ENCODE measurements at places on chromosomes 7 and 10.

GRCh38 chr10:113381981-113382509 lies 170.8 kb upstream of the HABP2 start:
- no peak for DNase-seq

- peak; percentile 31 for DNase-seq
Measured at GRCh38 chr10:59880971-59881510, 25.3 kb downstream of the CCDC6 start.

- no peak for DNase-seq
Measured at GRCh38 chr10:70651661-70652060, 20.6 kb upstream of the ADAMTS14 start.

DNA sequence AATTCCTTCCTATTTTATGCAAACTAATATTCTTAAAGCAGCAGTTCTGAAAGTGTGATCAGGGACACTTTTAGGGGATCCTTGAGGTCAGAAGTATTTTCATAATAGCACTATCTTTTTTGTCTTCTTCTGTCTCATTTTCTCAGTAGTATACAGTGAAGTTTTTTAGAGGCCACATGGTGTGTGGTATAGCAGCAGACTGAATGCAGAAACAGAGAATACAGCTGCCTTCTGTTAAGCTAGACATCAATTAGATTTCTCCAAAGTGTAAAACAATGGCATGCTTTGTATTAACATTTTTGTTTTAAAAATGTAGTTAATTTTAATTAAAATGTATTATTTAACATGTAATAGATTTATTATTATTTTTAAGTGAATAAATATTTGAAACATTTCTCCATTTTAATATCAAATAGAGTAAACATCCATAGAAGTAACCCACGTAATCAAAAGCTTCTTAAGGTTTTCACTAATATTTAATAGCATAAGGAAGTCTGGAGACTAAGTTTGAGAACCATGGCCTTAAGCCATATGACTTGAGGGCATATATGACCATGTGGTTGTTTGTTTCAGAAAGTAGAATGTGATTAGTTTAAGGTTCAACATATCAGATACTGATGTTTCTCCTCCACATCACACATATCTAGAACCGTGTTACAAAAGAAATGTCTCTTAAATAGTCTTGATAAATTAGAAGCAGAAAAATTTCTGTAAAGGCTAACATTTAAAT lies 94.0 kb downstream of the PRKG1 start:
- DNase-seq: no peak

GRCh38 chr10:12603766-12604470 lies 254.6 kb downstream of the CAMK1D start:
- no peak for DNase-seq

GRCh38 chr10:80769700-80770160 lies 232.0 kb downstream of the SH2D4B start:
- DNase-seq: no peak

GRCh38 chr10:74822101-74822500 lies 4.3 kb upstream of the KAT6B start:
- DNase-seq: no peak

- DNase-seq: no peak
Measured at GRCh38 chr7:14582010-14582409, 320.5 kb downstream of the DGKB start.

DNA sequence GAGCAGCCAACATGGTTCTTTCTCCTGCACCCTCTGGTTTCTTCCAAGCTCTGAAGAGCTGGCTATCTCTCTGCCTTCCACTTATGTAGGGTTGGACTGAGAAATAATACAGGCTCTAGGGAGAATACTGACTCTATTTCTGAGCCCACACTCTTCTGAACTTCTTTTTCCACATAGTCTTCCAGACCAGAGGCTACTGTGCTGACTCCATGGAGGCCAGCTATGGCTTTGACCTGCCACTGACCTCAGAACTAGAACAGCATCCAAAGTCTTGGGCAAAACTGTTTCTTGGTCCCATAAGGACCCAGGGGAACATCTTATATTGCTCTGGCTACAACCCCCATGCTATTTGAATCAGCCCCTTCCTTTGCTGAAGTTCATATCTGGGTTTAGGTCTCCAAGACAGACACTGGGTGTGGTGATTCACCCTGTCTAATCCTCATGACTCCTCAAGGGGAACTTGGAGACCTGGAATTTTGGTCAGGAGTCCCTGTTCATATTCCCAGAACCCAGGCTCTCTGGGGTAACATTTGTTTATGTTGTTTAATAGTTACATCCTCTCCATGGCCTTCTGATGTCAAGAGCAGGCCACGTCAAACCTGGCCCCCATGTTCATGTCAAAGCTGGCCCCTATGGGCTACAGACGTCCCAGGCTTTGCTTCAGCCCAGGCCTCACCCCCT lies 12.1 kb upstream of the PLAU start:
- no peak for DNase-seq

DNA sequence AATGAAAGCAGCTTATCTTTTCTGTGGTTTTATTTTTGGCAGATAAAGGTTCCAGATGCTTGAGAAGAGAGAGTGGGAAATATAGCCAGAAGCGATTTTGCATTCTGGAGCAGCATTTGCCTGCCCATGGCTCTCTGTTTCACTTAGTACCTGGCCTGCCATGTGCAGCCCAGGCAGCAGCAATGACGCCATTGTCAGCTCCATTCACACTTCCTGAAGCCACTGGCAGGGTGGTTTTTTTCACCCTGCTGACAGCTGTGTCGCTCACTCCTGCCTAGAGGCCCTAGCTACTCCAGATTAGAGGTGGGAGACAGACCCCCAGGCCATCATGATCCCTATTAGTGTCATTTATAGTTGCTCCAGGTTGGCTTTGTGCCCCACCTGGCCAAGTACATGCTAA lies 30.1 kb upstream of the NEUROD6 start:
- DNase-seq: no peak

DNA sequence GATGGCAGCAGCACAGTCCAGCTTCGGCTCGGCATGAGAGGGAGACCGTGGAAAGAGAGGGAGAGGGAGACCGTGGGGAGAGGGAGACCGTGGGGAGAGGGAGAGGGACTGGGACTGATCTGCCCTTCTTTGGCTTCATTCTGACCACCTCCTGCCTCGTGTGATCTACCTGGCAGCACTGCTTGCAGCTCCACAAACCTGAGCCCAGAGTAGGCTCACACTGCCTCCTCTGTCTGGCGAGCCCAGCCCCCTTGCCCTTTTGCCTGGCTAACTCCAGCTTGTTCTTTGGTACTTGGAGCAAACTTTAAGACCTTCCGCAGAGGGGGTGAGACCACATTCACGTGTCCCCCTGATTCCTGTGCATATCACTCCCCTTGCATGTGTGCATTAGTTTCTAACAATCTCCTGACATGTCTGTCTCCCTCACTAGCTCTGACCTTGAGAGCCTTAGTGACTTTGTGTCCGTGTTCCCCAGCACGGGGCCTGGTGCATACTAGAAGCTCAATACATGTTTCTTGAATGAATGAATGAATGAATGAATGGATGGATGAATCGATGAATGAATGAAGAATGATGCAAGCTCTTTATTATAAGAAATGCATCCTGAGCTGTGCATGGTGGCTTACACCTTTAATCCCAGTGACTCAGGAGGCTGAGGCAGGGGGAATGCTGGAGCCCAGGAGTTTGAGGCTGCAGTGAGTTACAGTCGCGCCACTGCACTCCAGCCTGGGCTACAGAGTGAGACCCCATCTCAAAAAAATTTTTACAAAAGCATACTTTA lies 31.2 kb downstream of the UBTD1 start:
- DNase-seq: no peak

DNA sequence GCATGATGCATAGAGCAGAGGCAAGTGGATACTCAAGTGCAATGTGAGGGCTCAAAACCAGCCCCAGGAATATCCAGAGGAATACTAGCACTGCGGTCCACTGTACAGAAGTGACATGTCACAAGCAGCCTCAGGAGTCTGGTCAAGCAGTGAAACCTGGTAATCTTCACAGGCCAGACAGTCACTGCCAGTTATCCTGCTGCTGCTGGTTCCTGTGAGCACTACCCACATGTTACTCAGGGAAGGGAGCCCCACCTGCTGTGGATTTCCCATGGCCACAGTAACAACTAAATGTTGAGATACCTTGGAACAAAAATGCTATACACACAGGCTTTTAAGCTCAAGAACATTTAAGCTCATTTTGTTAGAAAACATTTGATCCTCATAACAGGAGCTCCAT lies 103.0 kb downstream of the RNF133 start:
- no peak for DNase-seq

- DNase-seq: no peak
Measured at GRCh38 chr10:45471059-45471458, 97.0 kb downstream of the ALOX5 start.

- no peak for DNase-seq
Measured at GRCh38 chr7:4042402-4043045, 639.6 kb upstream of the FOXK1 start.

DNA sequence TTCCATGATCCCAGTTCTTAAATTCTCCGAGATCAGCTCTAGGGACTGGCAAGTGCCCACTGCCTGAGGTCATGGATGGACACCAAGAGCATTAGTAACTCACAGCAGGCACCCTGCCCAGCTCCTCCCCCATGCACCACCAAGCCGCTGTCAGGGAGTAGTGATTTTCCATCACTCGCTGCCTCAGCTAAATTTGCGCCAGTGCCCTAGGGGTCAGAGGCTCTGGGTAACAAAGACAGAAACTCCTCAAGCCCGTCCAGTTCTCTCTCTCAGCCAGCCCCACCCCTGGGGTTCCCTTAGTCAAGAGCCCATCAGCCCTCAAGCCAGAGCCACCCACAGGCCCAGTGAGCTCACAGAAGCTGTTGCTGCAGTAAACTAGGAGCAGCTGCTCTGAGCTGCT lies 30.0 kb downstream of the PAX2 start:
- DNase-seq: no peak

DNA sequence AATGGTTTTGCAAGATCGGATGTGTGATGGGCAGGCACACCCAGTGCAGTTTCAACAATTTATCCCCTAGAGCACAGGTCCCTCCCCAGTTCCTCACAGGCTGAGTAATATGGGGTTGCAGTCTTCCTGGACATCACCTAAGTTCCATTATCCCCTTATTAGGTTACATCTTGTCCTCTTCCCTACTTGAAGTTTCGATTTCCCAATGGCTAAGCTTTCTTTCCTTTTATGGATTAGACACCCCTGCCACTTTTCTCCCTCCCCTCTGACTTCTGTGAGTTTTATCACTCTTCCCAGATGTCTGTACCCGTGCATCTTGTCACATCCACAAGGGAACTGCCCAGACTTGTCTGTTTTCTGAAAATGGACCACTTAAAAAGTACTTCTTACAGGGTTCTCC lies 2.4 kb upstream of the NIPSNAP2 start:
- no peak for DNase-seq

DNA sequence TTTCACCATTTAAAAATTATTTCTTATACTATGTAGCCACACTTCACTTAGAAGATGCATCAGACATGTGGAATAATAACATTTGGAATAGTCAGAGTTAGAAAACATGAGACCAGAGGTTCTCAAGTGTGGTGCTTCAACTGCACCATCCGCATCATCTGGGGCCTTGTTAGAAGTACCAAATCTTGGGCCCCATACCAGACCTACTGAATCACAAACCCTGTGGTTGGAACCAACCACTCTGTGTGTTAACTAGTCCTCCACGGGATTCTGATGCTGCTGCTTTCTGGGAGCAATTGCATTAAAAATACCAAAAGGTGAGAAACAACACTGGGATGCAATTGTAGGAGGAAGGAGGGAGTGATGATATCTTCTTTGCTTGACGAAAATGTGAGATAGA lies 125.2 kb downstream of the GNAT3 start:
- DNase-seq: no peak

DNA sequence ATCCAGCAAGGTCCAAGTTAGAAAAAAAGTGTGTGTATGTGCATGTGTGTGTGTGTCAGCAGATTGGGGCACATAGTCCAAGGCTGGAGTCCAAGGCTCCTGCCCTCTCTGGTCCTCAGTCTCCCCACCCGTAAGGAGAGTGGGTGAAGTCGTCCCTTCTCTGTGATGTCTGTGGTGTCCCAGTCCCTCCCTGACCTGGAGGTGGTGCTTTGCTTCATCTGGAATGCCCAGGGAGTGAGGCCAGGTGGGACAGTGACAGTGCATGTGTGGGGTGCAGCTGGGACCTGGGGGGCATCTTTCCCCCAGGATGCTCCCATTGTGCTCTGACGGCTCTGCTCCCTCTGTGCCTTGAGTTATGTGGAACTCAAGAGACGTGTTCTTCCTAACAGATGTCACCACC lies 18.0 kb downstream of the AQP1 start:
- no peak for DNase-seq

- DNase-seq: no peak
Measured at GRCh38 chr7:80646083-80646865, 7.8 kb downstream of the CD36 start.

DNA sequence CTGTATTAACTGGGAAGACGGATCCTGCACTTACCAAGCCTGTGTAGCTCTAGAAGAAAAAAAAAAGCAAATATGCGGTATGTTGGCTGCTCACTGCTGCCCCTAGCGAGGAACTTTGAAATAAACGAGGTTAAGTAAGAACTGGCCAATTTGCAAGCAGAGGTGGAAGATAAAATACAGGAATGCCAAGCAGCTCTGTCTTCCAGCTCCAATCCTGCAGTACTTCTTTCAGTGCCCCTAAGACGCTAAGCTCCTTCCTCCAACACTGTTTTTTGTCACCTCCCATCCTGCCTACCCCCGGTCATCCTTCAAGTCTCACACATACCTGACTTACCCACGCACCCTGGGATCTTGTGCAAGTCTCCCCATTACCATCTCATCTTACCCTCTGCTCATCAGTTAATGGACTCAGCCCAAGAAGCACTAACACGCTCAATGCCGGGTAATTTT lies 809 bp downstream of the C10orf143 start:
- DNase-seq: peak; percentile 30

- DNase-seq: no peak
Measured at GRCh38 chr10:129394518-129395328, 72.3 kb upstream of the MGMT start.

GRCh38 chr10:132645630-132646442 lies 108.2 kb downstream of the INPP5A start:
- DNase-seq: no peak

GRCh38 chr7:42168512-42168911 lies 68.5 kb downstream of the GLI3 start:
- DNase-seq: no peak

GRCh38 chr10:34256216-34256615 lies 558.9 kb downstream of the PARD3 start:
- no peak for DNase-seq
